Smooth muscle cell of the pulmonary artery (primary cell): ENCODE measurements at places on chromosomes 7 and 10. TPM values are rescaled to one million over a fixed set of nuclear protein-coding genes. Genes with fewer than 3 reads are reported as not detected.

The ICA1 gene
- 0.13 and 0.52 TPM in 2 replicates for total RNA-seq

The NRP1 gene
- 335 and 528 TPM in 2 replicates for total RNA-seq

The A1CF gene
- not detected in 2 replicates for total RNA-seq

The ECHDC3 gene
- total RNA-seq: 2.1 and 4.4 TPM in 2 replicates

The ARMH3 gene
- 11.2 and 11.7 TPM in 2 replicates for total RNA-seq

The GOLGA7B gene
- under 0.01 and 0.03 TPM in 2 replicates for total RNA-seq

The GRID2IP gene
- total RNA-seq: 0.07 TPM in 1 of 2 replicates, not detected in the other

The ZNF32 gene
- total RNA-seq: 19.4 and 24.8 TPM in 2 replicates

The COBL gene
- not detected in 2 replicates for total RNA-seq

The SERPINE1 gene
- total RNA-seq: 1,589 and 2,809 TPM in 2 replicates

The TUBB8 gene
- total RNA-seq: not detected in 2 replicates

The NODAL gene
- total RNA-seq: not detected in 2 replicates

The GIMAP6 gene
- 0.13 and 0.46 TPM in 2 replicates for total RNA-seq

The GPR26 gene
- not detected in 2 replicates for total RNA-seq

The SPDYE1 gene
- not detected in 2 replicates for total RNA-seq

The SLC13A1 gene
- not detected in 2 replicates for total RNA-seq

The TDRD1 gene
- 0.13 and 1.2 TPM in 2 replicates for total RNA-seq

The NUTM2A gene
- 0.46 and 0.56 TPM in 2 replicates for total RNA-seq

The LRRC27 gene
- 10.4 and 14.2 TPM in 2 replicates for total RNA-seq

The RNF148 gene
- 0.43 and 0.65 TPM in 2 replicates for total RNA-seq

The GRID1 gene
- total RNA-seq: 0.03 and 0.46 TPM in 2 replicates

The WEE2 gene
- total RNA-seq: not detected in 2 replicates

The FEZF1 gene
- total RNA-seq: not detected in 2 replicates

The NCF1 gene
- total RNA-seq: not detected in 2 replicates

The HTR7 gene
- total RNA-seq: 6.0 and 21.2 TPM in 2 replicates

The CCDC136 gene
- 6.3 and 7.5 TPM in 2 replicates for total RNA-seq

The FAM237B gene
- total RNA-seq: not detected in 2 replicates

The AEBP1 gene
- total RNA-seq: 241 and 333 TPM in 2 replicates

The IMMP2L gene
- 14.7 and 17.1 TPM in 2 replicates for total RNA-seq

The KLF14 gene
- not detected in 2 replicates for total RNA-seq

The MSS51 gene
- total RNA-seq: 2.1 and 2.2 TPM in 2 replicates

The ADAM22 gene
- total RNA-seq: 0.43 and 0.52 TPM in 2 replicates

The MKI67 gene
- total RNA-seq: 3.3 and 7.4 TPM in 2 replicates

The NUTM2E gene
- total RNA-seq: not detected in 2 replicates

The PLPP4 gene
- 1.2 and 4.3 TPM in 2 replicates for total RNA-seq

The SPDYE5 gene
- not detected in 2 replicates for total RNA-seq

The STK17A gene
- 62.4 and 83.1 TPM in 2 replicates for total RNA-seq

The ASB10 gene
- total RNA-seq: not detected in 2 replicates

The UCMA gene
- total RNA-seq: not detected in 2 replicates

The TIAL1 gene
- total RNA-seq: 38.8 and 42.2 TPM in 2 replicates

The CNNM1 gene
- total RNA-seq: 0.07 and 0.17 TPM in 2 replicates

The ANKRD30A gene
- not detected in 2 replicates for total RNA-seq

The LIPK gene
- total RNA-seq: not detected in 2 replicates

The SEMA3D gene
- 11.8 and 22.5 TPM in 2 replicates for total RNA-seq
